Left cardiac atrium (tissue), 4 donors: ENCODE measurements at places on chromosomes 6 and 20.

DNA sequence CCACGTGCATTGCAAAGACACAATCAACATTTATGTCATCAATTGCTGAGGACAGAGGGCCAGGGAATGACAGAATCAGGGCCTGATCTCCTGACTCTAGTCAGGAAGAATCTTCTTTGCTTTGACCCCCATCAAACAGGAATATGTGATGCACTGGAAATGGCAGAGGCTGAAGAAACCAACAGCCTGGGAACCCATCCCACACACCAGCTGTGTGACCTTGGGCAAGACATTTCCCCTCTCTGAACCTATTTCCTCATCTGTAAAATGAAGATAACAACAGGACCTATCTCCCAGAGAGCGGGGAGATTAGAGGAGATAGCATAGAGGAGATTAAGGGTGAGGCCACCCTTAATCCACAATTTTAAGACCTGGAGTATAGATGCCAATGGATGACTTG is 1.5 kb downstream of the HNF4A start:
- no peak for DNase-seq

- DNase-seq, result no peak
Measured at GRCh38 chr6:30102414-30102969, 10.4 kb downstream of the TRIM31 start.

DNA sequence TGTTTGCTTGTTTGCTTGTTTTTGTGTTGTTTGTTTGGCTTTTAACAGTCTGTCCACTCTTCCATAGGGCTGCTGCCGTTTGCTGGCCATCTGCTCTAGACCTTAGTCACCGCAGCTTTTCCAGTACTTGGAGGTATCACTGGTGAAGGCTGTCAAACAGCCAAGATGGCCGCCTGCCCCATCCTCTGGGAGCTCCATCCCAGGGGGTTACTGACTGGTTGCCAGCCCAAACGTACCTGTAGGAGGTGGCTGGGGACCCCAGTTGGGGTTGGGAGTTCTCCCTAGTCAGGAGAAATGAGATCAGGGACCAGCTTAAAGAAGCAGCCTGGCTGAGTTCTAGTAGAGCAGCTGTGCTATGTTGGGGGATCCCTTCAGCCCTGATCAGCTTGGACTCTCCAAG is 418.4 kb downstream of the KHDRBS2 start:
- no peak for DNase-seq

- no peak for DNase-seq
Measured at GRCh38 chr6:101088594-101088993, 207.5 kb upstream of the ASCC3 start.

DNA sequence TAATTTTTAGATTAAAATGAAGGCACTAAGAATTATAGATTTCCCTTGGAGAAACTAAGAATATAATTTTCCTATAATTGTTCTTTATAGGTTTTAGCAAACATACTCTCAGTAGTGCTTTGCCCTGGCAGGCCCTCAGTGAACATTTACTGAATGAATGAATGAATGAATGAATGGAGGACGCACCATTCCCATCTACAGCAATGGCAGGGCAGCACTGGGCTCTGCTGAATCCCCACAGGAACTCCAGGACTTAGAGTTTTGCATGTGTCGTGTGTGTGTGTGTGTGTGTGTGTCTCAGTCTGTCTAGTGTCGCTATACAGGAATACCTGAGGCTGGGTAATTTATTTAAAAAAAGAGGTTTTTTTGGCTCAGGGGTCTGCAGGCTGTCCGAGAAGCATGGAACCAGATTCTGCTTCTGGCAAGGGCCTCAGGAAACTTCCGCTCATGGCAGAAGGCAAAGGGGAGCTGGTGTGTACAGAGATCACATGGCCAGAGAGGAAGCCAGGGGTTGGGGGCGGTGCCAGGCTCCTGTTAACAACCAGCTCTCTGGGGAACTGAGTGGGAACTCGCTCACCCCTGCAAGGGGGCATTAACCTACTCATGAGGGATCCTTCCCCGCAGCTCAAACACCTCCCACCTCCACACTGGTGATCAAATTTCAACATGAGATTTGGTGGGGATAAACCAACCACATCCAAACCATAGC is 20.1 kb downstream of the RNASET2 start:
- no peak for DNase-seq

- DNase-seq, result no peak
Measured at GRCh38 chr6:38283734-38284362, 355.9 kb downstream of the BTBD9 start.

GRCh38 chr20:46229478-46230105 is 78.7 kb downstream of the CDH22 start:
- DNase-seq, result no peak
